Fibroblast of skin of right quadriceps (primary cell): ENCODE measurements at places on chromosomes 2 and 18.
A peak's percentile ranks its signal among the peaks of the same experiment; 100 is the strongest.

- DNase-seq: no peak
Observed at GRCh38 chr2:211376410-211376809, 820.0 kb downstream of the CPS1 start.

DNA sequence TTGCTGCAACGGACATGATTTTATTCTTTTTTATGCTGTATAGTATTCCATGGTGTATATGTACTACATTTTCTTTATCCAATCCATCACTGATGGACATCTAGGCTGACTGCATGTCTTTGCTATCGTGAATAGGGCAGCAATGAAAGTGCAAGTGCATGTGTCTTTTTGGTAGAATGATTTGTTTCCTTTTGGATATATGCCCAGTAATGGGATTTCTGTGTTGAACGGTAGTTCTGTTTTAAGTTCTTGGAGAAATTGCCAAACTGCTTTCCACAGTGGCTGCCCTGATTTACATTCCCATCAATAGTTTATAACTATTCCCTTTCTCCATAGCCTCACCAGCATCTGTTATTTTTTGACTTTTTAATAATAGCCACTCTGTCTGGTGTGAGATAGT lies 99.7 kb upstream of the CRIM1 start:
- no peak for DNase-seq

DNA sequence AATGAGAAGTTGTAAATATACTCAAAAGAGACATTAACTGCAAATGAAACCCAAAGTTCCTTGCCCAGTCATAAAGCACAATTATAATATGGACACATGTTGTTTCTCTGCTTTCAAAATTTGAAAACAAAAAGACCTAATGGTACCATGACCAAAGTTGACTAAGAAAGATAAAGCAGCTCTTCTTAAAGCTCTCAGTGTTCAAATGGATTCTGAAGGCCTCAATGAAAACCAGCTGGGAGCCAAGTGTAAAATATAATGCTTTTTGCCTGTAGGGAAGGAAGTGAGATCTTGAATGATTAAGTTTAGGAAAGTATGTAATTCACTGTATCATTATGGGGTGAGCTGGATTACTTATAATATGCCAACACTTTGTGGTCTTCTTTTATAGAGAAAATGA lies 178.6 kb downstream of the SATB2 start:
- DNase-seq: no peak

- DNase-seq: no peak
Observed at GRCh38 chr18:75256376-75256775, 45.8 kb downstream of the TSHZ1 start.

DNA sequence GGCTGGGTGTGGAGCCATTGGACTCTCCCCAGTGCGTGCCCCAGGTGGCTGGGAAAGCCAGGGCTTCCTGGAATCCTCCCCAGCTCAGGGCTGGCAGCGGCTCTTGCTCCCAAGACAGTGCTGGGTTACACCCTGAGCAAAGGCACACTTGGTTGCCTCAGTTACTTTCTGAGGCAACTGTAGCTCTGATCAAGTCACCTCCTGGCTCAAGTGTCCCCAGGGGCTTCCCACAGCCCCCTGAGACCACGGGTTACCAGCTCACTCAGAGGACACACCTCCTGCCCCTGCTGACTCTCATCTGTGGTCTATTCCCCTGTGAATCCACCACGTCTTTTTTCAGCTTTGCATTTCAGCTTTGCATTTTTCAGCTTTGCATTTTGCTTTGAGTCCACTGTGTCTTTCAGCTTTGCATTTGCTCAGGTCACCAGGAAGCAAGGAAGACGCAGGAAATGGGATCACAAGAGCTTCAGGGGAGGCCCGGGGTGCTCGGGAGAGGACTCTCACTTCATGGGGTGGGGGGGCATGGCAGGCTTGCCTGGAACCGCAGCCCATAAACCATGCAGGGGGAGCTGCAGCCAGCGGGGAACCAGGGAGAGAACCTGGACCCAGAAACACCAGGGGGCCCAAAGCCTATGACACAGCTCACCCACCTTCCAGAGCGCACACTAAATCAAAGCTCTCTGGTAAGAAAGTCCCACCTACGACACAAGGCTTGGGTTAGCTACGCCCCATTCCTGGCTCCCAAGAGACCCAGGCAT lies 138.0 kb upstream of the ASB18 start:
- no peak for DNase-seq

DNA sequence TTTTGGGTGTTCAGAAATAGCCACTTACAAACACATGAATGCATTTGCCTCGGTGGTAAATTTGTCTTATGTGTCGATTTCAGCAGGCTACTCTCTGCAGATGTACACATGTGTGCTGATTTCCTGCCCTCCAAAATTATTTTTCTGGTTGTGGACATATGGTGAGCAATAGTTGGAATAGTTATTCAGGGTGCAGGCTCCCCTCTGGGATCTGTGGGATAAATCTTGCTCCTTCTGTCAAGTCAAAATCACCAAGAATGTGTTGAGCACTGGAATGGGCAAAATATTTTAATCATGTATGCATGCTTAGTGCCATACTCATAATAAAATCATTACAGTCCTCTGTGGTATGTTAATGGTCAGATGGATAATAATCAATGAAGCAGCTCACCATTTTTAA lies 684.5 kb downstream of the BCL11A start:
- DNase-seq: peak; percentile 5

GRCh38 chr2:41527525-41528323 lies 520.1 kb upstream of the PKDCC start:
- DNase-seq: no peak

GRCh38 chr2:188571543-188572303 lies 280.0 kb downstream of the GULP1 start:
- DNase-seq: no peak

- DNase-seq: no peak
Observed at GRCh38 chr2:223734346-223734745, 103.0 kb downstream of the AP1S3 start.
